Kidney (tissue), 22 donors: ENCODE measurements at places on chromosomes 6 and 20. TPM values are rescaled to one million over a fixed set of nuclear protein-coding genes. Genes with fewer than 3 reads are reported as not detected.

- DNase-seq, result no peak
Observed at GRCh38 chr6:13702809-13703302, 8.8 kb downstream of the RANBP9 start.

DNA sequence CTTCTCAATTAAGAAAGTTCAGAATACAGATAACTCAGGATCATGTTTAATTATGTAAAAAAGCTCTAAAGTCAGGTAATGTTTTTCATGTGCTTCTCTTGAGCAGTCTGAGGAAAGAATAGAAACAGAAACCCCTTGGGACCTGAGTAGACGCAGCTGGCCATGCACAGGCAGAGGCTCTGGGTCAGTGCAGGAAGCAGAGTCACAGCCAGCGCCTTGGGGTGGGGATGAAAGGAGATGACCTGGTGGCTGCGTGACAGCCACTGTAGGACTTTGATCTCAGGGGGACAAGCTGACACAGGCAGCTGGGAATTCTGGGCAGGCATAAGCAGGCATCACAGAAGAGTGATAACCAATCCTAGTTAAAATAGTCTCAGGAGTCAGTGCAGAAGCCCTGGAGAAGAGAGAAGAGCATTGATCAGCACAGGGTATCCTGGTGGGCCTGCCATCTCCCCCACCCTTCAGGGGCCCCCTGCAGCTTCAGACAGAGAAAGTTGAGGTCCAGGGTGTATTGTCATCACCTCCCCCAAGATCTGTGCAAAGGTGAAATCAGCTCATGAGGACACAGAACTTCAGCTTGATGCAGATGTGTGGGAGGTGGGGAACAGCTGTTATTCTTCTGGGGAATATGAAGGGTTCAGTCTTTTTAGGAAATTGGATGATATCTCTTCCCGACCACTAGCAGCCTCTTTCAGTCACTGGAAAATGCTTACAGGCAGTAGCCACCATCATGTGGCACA, 6.4 kb downstream of the HLA-DQB1 start:
- no peak for DNase-seq

DNA sequence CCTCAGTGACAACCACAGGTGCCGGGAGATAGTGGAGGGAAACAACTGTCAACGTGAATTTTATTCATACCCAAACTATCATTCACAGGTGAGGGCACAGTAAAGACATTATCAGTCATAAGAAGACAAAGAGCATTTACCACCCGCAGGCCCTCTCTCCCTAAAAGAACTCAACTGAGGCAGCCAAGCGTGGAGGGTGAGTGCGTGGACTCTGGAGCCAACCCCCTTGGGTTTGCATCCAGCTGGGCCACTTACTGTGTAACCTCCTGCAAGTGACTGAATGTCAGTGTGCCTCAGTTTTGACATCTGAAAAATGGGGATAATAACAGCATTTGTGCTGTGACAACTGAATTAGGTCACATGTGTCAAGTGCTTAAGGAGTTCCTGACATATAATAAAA, 70.6 kb upstream of the KCNK16 start:
- DNase-seq, result no peak

DNA sequence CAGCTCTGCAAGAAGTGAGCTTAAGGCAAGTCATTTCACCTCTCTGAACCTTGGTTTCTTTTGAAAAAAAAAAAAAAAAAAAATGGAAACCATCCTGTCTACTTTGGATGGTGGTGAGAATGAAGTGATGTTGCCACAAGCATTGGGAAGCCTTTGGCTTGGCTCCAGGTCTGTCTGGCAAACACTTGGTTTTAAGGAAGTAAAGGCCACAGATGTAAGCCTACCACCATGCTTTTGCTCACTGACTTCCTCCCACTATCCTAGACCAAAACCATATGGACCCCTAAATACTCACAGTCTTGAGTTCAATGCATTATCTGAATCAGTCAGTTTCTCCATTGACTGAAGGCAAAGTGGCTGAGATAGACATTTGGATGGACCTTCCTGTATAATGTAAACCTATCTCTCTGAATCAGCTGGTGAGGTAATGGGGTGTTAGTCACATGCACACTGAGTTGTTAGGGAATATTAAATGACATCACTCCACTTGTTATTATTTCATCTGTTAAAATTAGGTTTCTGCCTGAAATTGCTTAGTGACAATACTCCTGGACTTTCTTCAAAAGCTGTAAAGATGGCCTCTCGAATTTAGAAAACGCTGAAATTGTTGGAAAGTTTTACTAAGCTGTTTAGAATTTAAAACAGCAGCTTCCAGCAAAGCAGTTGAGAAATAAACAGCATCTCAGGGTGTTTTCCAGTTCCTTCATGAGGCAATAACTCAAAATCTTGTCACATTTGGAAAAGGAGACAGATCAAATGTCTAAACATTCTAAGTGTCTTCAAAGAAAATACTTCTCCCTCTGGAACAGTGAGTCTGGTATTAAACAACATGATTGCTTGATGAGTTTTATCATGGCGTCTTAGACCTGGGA, 833.5 kb downstream of the DHX35 start:
- no peak for DNase-seq

Gene MCHR2
- total RNA-seq, result not detected

GRCh38 chr6:55669028-55669427, 90.0 kb upstream of the HMGCLL1 start:
- no peak for DNase-seq

DNA sequence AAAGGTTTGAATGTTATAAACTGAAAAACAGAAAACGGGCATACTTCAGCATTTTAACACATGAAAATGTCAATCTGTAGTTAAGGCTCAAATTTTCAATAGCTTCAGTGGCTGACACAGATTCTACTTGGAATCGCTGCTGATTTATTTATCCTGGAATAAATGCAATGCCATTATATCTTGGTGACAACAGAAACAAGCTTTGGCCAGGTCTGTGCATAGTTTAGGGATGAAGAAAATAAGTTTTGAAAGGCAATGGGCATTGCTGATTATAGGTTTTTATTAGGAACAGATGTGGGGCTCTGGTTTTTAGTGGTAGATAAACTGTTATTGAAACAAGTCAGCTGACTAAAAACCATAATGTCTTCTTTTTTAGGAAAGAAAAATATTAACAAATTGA, 96.8 kb upstream of the SOX4 start:
- no peak for DNase-seq

- DNase-seq, result peak; percentile 54
Observed at GRCh38 chr6:21151119-21151518, 442.4 kb upstream of the SOX4 start.

Gene FRK
- 25.0 TPM for total RNA-seq

- no peak for DNase-seq
Observed at GRCh38 chr20:10673176-10673841, 490 bp downstream of the JAG1 start.

- no peak for DNase-seq
Observed at GRCh38 chr6:89321131-89321970, 6.3 kb upstream of the GABRR2 start.
